ENCODE measurements at places on chromosomes 16 and 17. TPM values are rescaled to one million over a fixed set of nuclear protein-coding genes. Genes with fewer than 3 reads are reported as not detected.

GDPD1 gene
- 3.7 TPM for total RNA-seq

OR1E2 gene
- not detected for total RNA-seq

KRT9 gene
- not detected for total RNA-seq

- peak; percentile 91 for DNase-seq
Observed at GRCh38 chr17:2053380-2054261, 1.3 kb upstream of the HIC1 start.

- DNase-seq, result no peak
Observed at GRCh38 chr17:72749119-72749572, 343.3 kb downstream of the SLC39A11 start.

DNA sequence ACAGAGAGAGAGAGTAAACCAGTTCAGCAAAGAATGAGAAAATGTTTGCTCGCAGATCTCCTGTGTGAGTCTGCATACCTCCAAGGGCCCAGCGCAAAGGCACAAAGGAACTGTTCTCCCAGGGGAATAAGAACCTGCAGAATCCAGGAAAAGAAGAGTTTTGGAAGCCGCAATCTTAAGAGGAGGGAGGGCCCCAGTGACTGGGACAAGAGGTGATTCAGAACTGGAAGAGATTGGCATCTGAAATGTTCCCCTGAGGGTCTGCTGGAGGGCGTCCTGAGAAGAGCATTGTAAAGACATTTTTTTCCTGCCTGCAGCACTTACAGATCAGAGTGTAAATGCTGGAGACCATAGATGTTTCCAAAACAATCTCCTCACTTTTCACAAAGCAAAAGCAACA is 6.1 kb downstream of the ATMIN start:
- no peak for DNase-seq

DNA sequence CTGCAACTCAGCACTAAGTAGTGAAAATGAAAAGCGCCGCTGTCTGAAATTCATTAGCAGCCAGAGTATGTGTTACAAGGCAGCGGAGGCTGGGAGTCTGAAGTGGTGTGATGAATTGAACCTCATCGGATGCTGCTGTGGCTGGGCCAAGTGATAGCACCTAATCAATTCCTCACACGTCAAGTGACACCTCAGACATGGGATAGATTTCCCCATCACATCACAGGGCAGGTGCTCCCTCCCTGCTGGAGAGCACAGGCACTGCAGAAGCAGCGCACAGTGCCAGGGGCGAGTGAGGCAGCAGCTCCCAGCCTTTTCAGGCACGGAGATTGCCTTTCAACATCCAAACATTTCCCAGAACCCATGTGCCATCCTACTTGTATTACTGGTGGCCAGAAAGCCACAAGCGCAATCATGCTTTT is 32.2 kb downstream of the DRC3 start:
- no peak for DNase-seq

DNA sequence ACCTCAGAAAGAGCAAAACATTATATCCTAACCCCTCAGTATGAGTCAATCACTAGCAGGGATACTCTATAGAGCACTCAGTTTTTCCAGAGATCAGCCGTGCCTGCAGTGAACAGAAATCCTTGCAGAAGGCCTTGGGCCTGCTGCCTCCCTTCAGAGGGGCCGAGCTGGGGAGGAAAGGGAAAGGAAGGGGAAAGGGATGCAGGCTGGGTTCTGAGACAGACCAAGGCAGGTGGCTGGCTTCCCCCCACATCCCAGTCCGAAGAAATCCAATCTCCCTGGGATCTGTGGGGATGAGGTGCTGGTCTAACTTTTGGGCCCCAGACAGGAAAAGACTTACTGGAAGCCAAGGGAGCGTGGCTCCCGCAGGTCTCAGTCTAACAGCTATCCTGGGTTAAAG is 25.3 kb downstream of the SRL start:
- DNase-seq, result no peak
